NCI-H526 (cell line): ENCODE measurements at places on chromosomes 2 and 18.

DNA sequence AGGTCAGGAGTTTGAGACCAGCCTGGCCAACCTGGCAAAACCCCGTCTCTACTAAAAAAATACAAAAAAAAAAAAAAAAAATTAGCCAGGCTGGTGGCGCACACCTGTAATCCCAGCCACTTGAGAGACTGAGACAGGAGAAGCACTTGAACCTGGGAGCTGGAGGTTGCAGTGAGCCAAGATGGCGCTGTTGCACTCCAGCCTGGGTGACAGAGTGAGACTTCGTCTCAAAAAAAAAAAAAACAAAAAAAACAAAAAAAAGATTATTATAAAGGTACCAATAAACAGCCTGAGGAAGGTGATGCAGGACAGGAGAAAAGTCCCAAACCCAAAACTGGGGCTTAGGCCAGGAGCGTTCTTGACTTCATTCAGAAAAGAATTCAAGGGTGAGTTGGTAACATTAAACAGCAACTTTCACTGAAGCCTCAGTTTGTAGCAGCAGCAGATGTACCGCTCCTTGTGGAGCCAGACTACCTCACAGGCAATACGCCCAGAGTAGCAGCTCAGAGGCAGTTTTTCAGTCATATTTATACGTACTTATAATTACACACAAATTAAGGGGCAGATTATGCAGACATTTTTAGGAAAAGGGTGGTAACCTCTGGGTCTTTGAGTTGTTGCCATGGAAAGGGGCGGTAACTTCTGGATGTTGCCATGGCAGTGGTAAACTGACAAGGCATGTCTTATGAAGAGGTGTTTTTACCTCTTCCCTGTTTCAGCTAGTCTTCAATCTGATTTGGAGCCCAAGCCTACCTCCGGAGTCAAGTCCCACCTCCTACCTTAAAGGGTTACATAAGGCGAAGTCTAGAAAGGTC, 1596.6 kb upstream of the CELF4 start:
- no peak for DNase-seq

DNA sequence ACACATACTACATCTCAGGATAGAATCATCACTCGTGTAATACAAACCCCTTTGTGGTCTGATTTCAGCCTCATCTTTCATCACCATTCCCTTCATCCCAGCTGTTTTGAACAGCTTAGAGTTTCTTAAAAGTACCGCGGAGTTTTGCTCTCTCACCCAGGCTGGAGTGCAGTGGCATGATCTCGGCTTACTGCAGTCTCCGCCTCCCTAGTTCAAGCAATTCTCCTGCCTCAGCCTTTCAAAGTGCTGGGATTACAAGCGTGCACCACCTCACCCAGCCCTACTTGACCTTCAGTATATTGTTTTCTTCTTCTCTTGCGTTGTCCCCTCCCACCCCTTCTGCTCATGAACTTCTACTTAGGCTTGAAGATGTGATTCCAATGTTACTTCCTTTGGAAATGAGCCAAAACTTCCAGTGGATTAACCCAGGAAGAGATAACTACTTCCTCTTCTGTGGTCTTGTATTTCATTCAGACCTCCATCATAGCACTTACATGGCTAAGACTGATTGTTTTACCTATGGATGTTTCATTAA, 15.8 kb downstream of the ERLEC1 start:
- DNase-seq, result no peak

DNA sequence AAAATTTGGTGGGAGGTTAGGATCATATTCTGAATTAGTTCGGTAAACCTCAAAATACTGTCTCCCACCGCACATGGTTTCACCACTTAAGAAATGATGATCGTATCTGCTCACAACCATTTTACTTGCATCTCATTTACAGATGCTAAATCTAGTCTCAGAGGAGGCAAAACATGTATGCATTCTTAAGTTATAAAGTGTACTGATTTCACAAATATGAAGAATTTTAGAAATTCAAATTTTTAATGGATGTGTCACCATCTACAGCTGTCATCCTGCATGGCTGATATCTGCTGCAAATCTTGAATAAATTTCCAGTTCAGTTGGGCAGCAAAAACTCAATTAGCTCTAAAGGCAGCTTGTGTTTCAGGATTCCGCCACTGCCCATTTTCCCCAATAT, 243.3 kb upstream of the KCNJ3 start:
- no peak for DNase-seq

DNA sequence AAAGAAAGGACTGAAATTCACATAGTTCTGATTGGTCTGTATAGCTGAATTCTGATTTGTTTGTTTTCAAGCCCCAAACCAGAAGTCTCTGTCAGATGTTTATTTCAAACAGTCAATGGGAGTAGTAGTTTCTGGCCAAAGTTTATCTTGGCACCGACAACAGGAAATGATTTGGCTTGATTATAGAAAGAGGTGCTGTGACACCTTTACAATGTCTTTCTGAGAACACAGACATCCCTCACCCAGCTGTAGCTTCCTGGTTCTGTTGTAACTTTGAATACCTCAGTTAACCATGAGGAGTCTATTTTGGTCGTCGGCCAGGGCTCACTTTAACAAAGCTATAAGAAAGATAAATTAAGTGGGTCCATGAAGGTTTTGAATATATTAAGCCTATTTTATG, 545.0 kb upstream of the ZNF804A start:
- no peak for DNase-seq

- DNase-seq, result no peak
Measured at GRCh38 chr2:240410808-240411207, 24.7 kb upstream of the GPC1 start.

DNA sequence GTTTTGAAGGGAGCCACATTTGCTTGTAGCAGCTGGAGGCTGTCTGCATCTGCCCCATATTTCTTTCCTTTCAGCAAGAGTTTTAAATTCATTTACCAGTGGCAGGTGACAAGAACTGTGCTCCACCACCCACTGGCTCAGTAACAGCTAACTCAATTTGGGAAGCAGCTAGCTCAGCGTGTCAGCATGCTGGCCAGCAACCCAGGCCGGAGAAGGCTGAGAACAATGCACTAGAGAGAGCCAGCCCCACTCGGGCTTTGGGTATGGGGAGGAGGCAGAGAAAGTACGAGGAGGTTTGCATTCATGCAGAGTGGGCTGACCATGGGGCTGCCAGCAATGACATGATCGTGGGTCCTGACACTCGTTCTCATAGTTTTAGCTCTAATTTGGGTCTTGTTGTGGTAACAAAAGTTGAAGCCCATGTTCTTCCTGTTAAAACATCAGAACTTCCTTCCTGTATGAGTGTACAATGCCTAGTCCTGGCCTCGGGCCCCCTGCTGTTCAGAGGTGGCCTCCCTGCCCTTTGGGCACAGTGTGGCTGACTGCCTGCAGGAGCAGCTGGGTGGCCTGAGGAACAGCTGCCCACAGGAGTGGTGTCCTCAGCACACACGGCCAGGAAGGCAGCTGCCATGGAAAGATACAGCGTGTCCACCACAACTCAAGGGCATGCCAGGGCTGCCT, 23.0 kb downstream of the CDC42EP3 start:
- DNase-seq, result no peak

- no peak for DNase-seq
Measured at GRCh38 chr2:125839945-125840344, 816.0 kb upstream of the GYPC start.

DNA sequence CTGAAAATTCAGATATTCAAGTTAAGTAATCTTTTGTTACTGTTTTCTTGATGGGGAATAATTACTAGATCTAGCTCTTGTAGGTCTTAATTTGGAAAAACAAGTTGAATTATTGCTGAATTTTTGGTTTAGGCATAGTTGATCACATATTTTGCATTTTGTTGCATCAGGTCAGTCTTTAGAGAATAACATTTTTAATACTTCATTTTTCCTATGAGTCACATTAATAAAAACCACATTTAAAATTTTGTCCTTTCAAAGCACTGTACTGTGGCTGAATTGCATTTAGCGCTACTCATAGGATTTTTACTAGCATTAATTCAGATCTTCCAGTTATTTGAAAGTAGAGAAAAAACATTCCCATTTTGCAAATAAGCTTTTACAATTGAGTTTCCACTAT, 23.2 kb downstream of the MAP4K4 start:
- DNase-seq, result no peak

DNA sequence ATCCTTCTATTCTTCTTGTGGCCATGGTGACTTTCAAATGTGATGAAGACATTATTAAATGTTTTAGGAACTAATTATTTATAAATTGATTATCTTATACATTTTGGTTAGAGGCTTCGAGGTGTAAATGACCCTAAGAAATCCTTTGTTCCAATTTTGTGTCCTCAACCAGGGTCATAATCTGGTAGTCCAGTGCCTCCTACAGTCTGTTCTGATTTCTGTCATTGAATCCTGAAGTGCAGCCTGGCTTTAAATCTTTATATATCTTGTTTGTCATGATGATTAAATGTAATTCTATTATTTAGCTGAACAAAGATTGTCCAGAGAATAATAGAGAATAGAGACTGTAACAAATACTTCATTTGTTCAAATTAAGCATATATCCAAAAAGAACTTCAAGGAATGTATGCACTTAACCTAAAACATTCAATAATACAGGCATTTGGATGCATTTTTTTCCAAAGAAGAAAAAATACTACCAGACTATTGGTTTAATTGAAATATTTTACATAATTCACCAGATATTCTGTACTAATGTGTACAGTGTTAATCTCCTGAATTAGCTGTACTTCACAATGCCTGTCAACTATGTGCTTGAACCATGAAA, 89.8 kb downstream of the PRPF40A start:
- no peak for DNase-seq

DNA sequence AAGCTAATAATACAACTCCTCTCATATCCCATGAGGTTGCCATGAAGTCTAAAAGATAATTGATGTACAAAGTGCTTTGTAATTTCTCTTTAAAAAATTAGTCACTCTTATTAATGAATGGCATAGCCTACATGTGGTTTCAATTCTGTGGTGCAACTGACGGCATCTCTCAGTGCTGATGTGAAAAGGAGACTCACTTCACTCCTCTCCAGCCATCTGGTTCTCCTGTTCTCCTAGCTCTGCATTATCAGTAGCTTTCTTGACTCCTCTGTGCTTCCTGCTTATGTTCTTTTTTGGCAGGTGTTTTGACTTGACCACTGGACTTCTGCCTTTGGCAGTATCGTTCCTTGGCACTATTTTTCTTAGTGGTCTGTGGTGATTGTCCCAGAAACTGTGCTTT, 134.9 kb upstream of the ZFP36L2 start:
- no peak for DNase-seq

DNA sequence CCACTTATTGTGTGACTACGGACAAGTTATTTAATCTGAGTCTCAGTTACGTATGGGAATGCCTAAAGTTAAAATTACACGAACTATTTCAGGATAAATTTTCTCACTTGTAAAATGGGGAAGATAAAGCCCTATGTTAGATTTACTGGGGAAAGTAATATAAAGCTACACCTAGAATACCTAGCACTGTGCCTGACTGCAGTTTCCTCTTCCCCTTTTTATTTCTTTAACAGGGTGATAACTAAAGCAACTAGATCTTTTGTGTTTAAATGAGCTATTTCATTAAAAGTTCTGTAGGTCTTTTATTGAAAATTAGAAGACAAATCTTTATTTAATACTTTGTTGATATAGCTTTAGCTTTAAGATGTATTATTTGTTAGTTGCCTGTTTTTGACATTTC, 5.0 kb downstream of the B3GNT2 start:
- no peak for DNase-seq

GRCh38 chr2:181754105-181754504, 73.8 kb upstream of the NEUROD1 start:
- no peak for DNase-seq

- no peak for DNase-seq
Measured at GRCh38 chr2:145760781-145761649, 1241.1 kb upstream of the ZEB2 start.

GRCh38 chr2:27471961-27472360, 17.6 kb downstream of the IFT172 start:
- no peak for DNase-seq
